ENCODE measurements at places on chromosomes 4 and X. TPM values are rescaled to one million over a fixed set of nuclear protein-coding genes. Genes with fewer than 3 reads are reported as not detected.

Gene DMRTC1B
- not detected for polyA plus RNA-seq

Gene ADGRG4
- not detected for polyA plus RNA-seq

Gene SMR3B
- not detected for polyA plus RNA-seq

Gene NR3C2
- 1.2 TPM for polyA plus RNA-seq

Data from GM23338 (cell line).